ENCODE measurements at places on chromosomes 3 and 15. TPM values are rescaled to one million over a fixed set of nuclear protein-coding genes. Genes with fewer than 3 reads are reported as not detected.

DNA sequence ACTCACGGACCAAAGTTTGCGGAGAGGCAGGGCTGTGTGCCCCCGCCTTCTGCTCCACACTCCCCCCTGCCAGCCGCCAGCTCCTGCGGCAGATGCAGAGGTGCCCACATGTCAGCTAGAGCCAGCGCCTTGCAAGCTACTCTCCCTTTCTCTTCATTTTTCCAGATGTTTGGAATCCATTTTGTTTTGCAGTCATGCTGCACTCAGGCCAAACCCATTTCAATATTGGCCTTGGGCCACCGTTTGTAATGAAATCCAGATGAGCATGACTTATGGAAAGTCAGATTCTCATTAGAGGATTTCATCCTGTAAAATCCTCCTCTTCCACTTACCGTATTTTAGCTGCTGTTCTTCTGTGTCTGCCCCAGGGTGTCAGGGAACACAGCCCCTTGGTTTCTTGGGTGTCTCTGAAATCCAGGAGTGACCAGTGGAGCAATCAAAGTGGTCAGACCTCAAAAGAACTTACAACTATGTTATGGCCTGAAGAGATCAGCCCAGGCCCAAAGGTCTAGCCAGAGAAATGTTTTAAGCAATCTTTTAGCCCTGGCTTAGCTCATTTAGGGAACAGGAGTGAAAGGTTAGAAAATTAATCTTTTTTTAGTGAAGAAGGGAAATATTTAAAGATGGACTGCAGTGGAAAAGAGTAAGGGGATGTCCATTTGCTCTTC, 65.8 kb downstream of the AAGAB start:
- no peak overlapping the region for H3K4me3 ChIP-seq
- H3K4me1 ChIP-seq = no peaks in the 10 kb centered on the region
- H3K36me3 ChIP-seq = peaks cover 63% of the 10 kb centered on the region
- DNase-seq = no peak
- H3K27me3 ChIP-seq = no peaks in the 10 kb centered on the region

GRCh38 chr3:13890377-13891016, 10.6 kb upstream of the WNT7A start:
- no peaks in the 10 kb centered on the region for H3K27me3 ChIP-seq
- H3K36me3 ChIP-seq = peaks cover under 1% of the 10 kb centered on the region
- peak overlapping the region; percentile 17 for H3K4me3 ChIP-seq
- peak overlapping the region; percentile 68 for H3K27ac ChIP-seq
- peaks cover 9% of the 10 kb centered on the region for H3K4me1 ChIP-seq

GRCh38 chr15:66844041-66844746, 142.2 kb downstream of the SMAD6 start:
- H3K4me3 ChIP-seq = no peak overlapping the region
- peaks cover 11% of the 10 kb centered on the region for H3K4me1 ChIP-seq
- no peak for DNase-seq
- H3K27me3 ChIP-seq = no peaks in the 10 kb centered on the region
- peaks cover 6% of the 10 kb centered on the region for H3K36me3 ChIP-seq
- H3K27ac ChIP-seq = no peak overlapping the region

- no peaks in the 10 kb centered on the region for H3K4me1 ChIP-seq
- no peaks in the 10 kb centered on the region for H3K27me3 ChIP-seq
- no peak for DNase-seq
Observed at GRCh38 chr3:41943311-41943843, 18.5 kb downstream of the ULK4 start.

- H3K4me3 ChIP-seq = no peak overlapping the region
- peak overlapping the region; percentile 13 for H3K27ac ChIP-seq
- peaks cover 10% of the 10 kb centered on the region for H3K36me3 ChIP-seq
Observed at GRCh38 chr15:59280855-59281254, 74.2 kb downstream of the LDHAL6B start.

DNA sequence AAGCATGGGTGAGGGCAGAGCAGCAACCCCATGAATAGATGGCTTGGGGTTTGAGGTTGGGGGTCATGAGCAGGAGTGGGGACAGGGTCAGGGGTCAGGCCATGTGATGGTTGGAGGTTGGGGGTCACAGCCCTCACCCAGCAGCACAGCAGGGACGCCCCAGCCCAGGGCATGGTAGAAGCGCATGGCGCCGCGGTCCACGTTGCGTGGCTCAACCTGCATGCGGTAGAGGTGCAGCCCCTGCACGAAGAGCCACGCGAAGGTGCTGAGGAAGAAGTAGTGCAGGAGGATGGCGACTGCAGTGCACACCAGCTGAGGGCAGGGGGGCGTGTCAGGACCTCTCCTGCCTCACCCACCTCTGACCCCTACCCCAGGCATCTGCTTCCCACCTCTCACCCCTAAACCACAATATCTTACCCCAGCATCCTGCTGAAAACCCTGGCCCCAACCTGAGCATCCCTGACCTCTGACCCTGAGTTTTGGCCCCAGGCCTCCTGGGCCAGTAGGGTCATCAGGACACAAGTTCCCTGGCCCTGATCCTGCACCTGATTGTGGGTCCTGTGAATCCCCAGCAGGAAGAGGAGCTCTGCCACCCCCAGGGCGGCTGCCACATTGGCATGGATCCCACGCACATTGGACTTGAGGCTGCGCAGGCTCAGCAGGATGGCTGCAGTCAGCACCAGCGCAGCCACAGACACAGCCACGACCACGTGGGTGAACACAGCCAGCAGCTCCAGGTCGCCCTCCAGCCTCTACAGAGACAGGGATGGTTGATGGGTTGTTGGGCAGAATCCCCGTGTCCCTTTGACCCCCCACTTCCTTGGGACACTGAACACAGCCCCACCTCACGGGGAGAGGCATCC, 9.9 kb upstream of the SLC26A6 start:
- no peaks in the 10 kb centered on the region for H3K4me1 ChIP-seq
- DNase-seq = no peak
- H3K36me3 ChIP-seq = peaks cover 10% of the 10 kb centered on the region

- no peak overlapping the region for H3K27ac ChIP-seq
- DNase-seq = no peak
- no peaks in the 10 kb centered on the region for H3K27me3 ChIP-seq
- H3K4me1 ChIP-seq = peaks cover 1% of the 10 kb centered on the region
- peaks cover 66% of the 10 kb centered on the region for H3K36me3 ChIP-seq
Observed at GRCh38 chr15:41292521-41292920, 39.9 kb downstream of the OIP5 start.

- H3K4me3 ChIP-seq = no peak overlapping the region
- no peaks in the 10 kb centered on the region for H3K27me3 ChIP-seq
- peaks cover 10% of the 10 kb centered on the region for H3K4me1 ChIP-seq
Observed at GRCh38 chr3:189756582-189757078, 125.4 kb downstream of the TP63 start.

DNA sequence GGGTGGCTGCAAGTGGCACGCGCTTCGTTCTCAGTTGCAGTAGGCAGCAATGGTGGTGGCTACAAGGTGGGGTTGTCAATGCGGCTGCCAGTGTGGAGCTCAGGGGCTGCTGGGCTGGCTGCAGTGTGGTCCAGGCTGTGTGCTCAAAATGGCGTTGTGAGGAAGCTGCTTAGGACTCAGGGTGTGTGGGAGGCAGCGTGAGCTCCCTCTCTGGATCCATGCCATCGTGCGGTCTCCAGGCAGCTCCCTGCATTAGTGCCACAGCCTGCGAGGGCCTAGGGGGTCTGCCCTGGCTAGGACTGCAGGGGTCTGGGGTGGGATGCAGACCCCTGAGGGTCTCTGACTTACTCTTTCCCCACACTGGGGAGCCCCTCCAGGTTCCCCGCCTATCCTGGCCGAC, 397.2 kb downstream of the OCA2 start:
- no peak overlapping the region for H3K27ac ChIP-seq
- DNase-seq = no peak

DNA sequence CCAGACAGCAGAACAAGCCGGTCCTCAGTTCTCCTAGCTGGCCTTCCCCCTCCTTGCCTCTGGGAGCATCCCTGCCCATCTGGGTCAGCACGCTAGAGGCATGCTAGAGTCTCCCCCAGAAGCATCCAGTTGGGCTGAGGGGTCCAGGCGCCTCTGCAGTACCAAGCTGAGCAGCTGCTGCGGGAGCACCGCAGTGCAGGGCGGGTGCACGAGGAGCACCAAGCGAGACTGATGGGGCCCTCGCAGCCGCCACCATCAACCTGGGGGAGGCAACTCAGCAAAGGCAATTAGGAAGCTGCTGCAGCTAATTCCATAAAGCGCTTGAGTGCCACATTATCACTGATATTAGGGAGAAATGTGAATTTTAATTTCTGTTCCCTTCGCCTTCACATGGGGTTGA, 12.4 kb downstream of the CACNA2D3 start:
- no peak overlapping the region for H3K27ac ChIP-seq
- no peaks in the 10 kb centered on the region for H3K4me1 ChIP-seq
- H3K36me3 ChIP-seq = no peaks in the 10 kb centered on the region
- no peak overlapping the region for H3K4me3 ChIP-seq
- no peak for DNase-seq

DNA sequence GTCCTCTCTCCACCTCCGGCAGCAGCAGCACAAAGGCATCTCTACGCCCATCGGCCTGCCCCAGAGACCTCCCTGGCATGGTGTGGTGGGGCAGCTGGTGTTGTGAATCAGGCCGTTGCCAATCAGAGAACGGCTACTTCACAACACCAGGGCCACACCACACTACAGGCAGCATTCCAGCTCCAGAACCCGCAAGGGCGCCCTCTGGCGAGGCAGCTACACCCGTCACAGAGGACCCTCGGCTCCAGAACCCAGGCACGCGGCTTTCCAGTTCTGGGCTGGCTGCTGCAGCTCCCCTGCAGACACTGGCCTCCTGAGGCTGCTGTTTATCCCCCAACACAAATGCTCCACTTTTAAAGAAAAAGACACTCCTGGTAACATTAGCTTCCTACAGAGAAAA, 127.5 kb upstream of the TOPAZ1 start:
- no peak overlapping the region for H3K27ac ChIP-seq
- no peaks in the 10 kb centered on the region for H3K36me3 ChIP-seq
- H3K27me3 ChIP-seq = no peaks in the 10 kb centered on the region
- no peak overlapping the region for H3K4me3 ChIP-seq
- no peak for DNase-seq
- peaks cover 21% of the 10 kb centered on the region for H3K4me1 ChIP-seq

DNA sequence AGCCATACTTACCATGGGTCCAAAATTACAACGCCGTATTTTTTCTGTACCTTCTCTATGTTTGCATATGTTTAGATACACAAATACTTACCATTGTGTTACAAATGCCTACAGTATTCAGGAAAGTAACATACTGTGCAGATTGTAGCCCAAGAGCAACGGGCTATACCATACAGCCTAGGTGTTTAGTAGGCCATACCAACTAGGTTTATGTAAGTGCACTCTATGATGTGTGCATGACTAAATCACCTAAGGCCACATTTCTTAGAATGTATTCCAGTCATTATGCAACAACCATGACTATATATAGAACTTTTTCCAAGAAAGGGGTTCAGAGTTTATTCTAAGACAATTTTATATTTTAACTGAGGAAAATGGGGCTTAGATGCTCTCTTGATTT, 411.7 kb downstream of the MAGI1 start:
- peak; percentile 21 for DNase-seq
- no peak overlapping the region for H3K27ac ChIP-seq
- H3K4me1 ChIP-seq = no peaks in the 10 kb centered on the region
- H3K4me3 ChIP-seq = no peak overlapping the region
- no peaks in the 10 kb centered on the region for H3K36me3 ChIP-seq

- H3K36me3 ChIP-seq = no peaks in the 10 kb centered on the region
- DNase-seq = no peak
- no peak overlapping the region for H3K4me3 ChIP-seq
- no peak overlapping the region for H3K27ac ChIP-seq
Observed at GRCh38 chr3:56998076-56998529, 62.4 kb upstream of the SPATA12 start.

GRCh38 chr3:2504912-2505311, 406.2 kb downstream of the CNTN4 start:
- no peak overlapping the region for H3K27ac ChIP-seq
- no peak for DNase-seq
- H3K4me3 ChIP-seq = no peak overlapping the region
- peaks cover 100% of the 10 kb centered on the region for H3K27me3 ChIP-seq

DNA sequence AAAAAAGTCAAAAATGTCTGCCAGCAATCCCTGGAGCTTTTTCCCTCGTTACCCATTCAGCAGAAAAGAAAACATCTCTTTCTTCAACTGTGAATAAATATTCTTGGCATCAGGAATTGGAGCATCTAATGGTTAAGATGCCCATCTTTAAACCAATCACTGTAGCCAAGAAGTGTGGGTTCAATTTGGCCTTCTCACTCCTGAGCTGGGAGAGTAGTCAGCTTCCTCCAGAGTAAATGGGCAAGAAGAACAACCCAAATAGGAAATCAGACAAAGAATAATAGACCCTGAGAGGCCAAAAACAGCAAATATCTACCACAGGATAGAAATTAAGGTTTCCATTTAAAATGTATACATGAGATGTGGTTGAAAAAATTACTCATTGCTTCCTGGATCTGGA, 508.0 kb upstream of the MDFIC2 start:
- H3K4me3 ChIP-seq = no peak overlapping the region
- H3K27ac ChIP-seq = no peak overlapping the region
- peaks cover 7% of the 10 kb centered on the region for H3K4me1 ChIP-seq
- DNase-seq = no peak
- no peaks in the 10 kb centered on the region for H3K27me3 ChIP-seq
- no peaks in the 10 kb centered on the region for H3K36me3 ChIP-seq

GRCh38 chr3:132001036-132001435, 33.8 kb downstream of the CPNE4 start:
- no peak overlapping the region for H3K4me3 ChIP-seq
- no peak for DNase-seq
- H3K27me3 ChIP-seq = peaks cover 22% of the 10 kb centered on the region
- H3K27ac ChIP-seq = no peak overlapping the region

GRCh38 chr3:123481071-123481470, 32.2 kb upstream of the ADCY5 start:
- H3K4me1 ChIP-seq = no peaks in the 10 kb centered on the region
- H3K27ac ChIP-seq = no peak overlapping the region
- peaks cover 35% of the 10 kb centered on the region for H3K27me3 ChIP-seq

- H3K36me3 ChIP-seq = no peaks in the 10 kb centered on the region
- H3K27me3 ChIP-seq = no peaks in the 10 kb centered on the region
- no peak overlapping the region for H3K27ac ChIP-seq
- no peak overlapping the region for H3K4me3 ChIP-seq
Observed at GRCh38 chr3:179113903-179114302, 34.3 kb upstream of the PIK3CA start.

Gene CPNE4
- not detected for total RNA-seq

Gene LRRC2
- not detected for total RNA-seq

Gene IL16
- total RNA-seq = 0.72 TPM

Gene IGSF11
- total RNA-seq = not detected

Gene OCA2
- total RNA-seq = not detected

Gene CSPG4
- total RNA-seq = 0.05 TPM

Measured in MCF 10A (cell line).